ENCODE measurements at places on chromosomes 12 and 14.

- DNase-seq, result no peak
These were observed 172.2 kb downstream of the BRMS1L start for GRCh38 chr14:35998303-35998702.

GRCh38 chr14:32077081-32078022, at the start of gene ARHGAP5:
ARHGAP5 (plus strand) TSS chr14:32077304; CDS start chr14:32090670, 13,366 bp downstream.
- DNase-seq, result peak; percentile 71

DNA sequence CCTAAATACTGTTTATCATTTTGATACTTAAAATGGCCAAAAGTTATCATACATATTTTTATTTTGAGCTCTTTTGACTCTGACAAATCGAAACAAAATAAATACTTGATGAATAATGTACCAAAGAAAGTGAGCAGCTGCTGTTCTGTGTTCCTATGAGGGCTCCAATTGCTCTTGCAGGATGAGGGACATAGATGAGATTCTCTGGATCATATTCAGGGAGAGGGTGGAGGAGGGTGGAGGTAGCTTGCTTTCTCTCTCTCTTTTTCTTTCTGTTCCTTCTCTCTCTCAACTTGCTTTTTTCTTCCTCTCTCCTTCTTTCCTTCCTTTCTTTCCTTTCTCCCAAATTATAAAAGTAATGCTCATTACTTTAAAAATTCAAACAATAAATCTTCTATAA, 8.9 kb upstream of the MYH7 start:
- no peak for DNase-seq

- no peak for DNase-seq
These were observed 87.3 kb upstream of the E2F7 start for GRCh38 chr12:77152623-77153193.

GRCh38 chr12:39443929-39444209, 949 bp upstream of the KIF21A start:
- no peak for DNase-seq

- no peak for DNase-seq
These were observed 33.5 kb downstream of the SMCO2 start for GRCh38 chr12:27480016-27480415.

DNA sequence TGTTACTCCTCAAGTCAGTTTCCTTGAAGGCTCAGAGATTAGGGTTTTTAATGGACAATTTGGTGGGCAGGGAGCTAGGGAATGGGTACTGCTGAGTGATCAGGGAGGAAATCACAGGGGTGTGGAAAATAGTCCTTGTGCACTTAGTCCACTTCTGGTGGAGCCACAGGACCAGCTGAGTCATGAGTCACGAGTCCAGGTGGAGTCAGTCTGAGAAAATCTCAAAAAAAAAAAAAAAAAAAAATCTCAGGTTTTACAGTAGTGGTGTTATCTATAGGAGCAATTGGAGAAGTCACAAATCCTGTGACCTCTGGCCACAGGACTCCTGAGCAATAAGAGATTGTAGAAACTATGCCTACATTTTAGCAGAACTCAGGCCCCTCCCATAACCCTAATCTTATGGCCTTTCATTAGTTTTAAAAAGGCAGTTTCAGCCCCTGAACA, 28.2 kb upstream of the AMN1 start:
- no peak for DNase-seq

GRCh38 chr14:89143595-89143994, 273.4 kb downstream of the FOXN3 start:
- no peak for DNase-seq

- no peak for DNase-seq
These were observed 5.9 kb upstream of the KRT6A start for GRCh38 chr12:52498946-52499345.

DNA sequence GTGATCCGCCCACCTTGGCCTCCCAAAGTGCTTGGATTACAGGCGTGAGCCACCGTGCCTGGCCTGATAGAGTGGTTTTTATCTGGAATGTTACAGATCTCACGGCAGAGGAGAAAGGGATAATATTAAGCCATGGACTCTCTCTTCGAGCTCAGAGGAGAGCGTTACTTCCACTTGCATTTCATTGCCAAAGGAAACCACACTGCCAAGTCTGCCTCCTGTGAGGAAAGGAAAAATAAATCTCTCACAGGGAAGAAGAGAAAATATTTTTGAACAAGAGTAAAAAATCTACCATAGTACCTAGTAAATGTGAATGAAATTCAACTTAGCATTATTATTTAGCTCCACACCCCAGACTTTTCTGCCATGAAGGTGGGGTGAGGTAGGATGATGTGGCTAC, 319.2 kb upstream of the PRICKLE1 start:
- no peak for DNase-seq

GRCh38 chr12:24133384-24133783, 183.9 kb upstream of the SOX5 start:
- peak; percentile 68 for DNase-seq

DNA sequence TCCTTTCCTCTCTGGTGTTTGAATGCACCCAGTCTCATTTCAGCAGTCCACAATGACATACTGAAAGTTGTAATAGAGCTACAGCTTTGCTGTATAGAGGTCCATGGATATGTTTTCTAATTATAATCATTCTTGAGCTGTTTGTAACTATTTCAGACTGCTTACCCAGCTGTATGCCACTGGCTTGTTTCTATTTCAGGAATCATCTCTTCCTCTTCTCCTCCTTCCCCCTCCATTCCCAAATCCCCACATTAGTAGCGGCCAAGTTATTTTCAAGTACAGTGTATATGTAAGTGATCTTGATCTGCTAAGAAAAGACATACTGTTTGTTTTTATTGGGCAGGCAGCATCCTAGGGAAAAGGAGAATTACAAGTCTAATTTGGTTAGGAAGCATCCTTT, 775.0 kb downstream of the DIO2 start:
- no peak for DNase-seq

GRCh38 chr12:124111006-124111405, 138.0 kb downstream of the ZNF664 start:
- DNase-seq, result no peak

GRCh38 chr12:2284857-2285256, 232.1 kb downstream of the CACNA1C start:
- peak; percentile 72 for DNase-seq

- no peak for DNase-seq
These were observed 21.9 kb upstream of the SLC15A5 start for GRCh38 chr12:16299403-16299802.

GRCh38 chr14:76651410-76652055, 109.7 kb upstream of the VASH1 start:
- DNase-seq, result no peak

GRCh38 chr12:50156641-50157040, 10.5 kb downstream of the CERS5 start:
- DNase-seq, result no peak

- no peak for DNase-seq
These were observed 17.2 kb upstream of the TPCN1 start for GRCh38 chr12:113203852-113204760.

DNA sequence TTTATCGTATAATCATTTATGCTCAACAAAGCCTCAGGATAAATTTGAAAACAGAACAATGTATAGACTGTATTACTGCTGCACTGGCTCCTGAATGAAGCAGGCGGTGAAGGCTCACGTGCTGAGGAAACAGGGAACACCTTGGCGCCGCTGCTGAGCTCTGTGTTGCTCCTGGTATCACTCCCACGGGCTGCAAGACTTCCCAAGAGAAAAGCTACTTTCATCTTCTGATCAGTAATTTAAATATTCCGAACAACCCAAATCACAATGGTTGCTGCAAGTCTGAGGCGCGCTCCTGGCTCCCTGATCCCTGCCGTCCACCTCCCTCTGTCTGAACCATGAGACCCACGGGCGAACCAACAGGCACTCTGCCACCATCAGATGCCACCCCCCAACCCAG, 15.7 kb downstream of the PGAM5 start:
- DNase-seq, result no peak

- DNase-seq, result peak; percentile 14
These were observed 65.3 kb downstream of the FOXN3 start for GRCh38 chr14:89351516-89352404.

DNA sequence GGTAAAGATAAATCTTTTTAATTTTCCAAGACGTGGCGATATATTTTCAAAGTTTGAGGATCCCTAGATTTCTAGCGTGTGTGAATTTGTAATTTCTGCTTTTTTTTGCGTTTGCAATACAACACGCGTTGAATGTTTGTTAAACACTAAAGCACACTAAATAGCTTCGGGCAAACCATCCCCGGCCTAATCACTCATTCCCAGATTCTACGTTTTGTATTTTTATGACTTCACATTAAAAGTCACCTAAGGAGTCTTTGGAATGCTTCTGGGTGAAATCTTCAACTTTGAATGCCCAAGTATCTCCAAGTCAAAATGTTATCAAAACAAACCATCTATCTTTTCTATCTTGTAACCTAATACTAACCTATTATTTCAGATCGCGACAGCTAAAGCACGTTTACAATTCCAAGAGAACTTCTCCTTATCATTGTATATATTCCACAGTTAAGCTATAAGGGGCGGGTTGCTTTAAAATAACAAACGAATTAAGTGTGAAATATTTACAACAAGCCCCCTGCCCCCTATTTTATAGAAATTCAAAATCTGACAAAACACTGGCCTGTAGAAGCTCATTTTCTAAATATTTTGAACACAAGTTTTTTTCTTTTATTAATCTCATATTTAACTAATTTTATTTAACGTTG, 1.1 kb downstream of the ALX1 start:
- DNase-seq, result no peak

DNA sequence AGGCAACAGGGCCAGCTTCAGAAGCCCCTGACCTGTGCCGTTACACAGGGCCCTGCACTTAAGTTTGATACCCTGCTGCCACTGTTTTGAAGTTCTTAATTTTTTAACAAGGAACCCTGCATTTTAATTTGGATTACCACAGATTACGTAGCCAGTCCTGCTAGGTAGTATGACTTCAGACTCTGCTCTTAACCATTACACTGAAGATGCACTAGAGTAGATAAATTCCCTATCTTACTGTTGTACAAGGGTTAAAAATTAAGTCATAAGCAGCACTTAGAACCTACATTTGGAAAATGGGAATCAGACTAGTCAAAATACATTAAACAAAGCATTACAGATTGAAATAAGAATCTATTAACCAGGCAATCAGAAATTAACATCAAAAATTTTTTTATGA, 2.3 kb downstream of the GNPNAT1 start:
- DNase-seq, result no peak

GRCh38 chr12:31009976-31010375, 63.7 kb upstream of the DDX11 start:
- no peak for DNase-seq

DNA sequence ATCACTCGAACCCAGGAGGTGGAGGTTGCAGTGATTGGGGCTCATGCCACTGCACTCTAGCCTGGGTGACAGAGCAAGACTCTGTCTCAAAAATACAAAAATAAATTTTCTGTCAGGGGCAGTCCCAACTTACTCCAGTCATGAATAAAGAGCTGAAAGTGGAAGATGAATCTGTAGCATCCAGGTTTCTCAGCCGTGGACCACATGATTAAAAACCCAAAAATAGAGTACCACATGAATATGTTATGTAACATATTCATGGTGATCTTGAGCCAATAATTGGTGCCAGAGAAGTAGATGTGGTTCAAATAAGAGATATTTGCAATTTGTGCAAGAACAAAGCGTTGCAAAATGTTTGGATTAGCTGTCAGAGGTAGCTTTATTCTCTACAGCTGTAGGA, 23.1 kb downstream of the SPIC start:
- no peak for DNase-seq

DNA sequence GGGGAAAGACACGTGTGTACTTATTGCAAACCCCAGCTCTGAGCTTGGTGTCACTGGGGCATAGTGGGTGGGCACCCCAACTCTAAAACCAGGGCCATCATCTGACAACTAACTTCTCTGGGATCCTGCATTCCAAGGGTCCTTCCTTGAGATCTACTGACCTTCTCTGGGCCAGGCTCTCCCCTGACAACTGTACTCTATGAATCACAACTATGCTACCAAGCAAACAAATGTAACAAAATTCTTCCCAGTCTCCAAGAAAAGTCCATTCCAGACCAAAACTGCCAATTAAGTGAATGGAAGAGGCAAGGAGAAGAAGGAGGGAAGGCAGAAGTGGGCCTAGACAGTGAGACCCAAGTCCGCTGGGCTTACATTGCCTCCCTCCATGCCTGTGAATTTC, 38.2 kb downstream of the VWF start:
- DNase-seq, result no peak

GRCh38 chr12:44848703-44849085, 27.4 kb downstream of the NELL2 start:
- DNase-seq, result no peak

- no peak for DNase-seq
These were observed 308.0 kb downstream of the ITPR2 start for GRCh38 chr12:26524862-26525465.
